ENCODE measurements at places on chromosomes 6 and 20.

GRCh38 chr6:128882560-128882959 is 378 bp upstream of the LAMA2 start:
- no peak for DNase-seq

DNA sequence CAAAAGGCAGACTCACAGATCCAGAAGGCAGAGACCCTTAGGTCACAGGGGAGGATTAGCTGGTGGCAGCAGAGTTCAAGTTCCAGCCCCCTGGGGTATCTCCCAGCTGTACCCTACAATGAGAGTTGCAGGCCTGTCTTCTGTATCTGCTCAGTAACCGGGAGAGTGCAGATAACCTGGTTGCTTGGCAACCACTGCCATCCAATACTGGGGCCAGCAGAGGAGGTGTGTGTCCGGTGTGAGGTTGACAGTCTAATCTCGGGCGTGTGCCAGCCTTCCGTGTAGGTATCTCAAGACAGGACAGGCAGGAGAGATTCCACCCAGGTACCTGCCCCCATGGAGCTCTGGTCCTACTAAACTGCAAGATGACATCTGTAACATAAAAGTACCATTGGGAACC is 56.6 kb upstream of the TBC1D7 start:
- DNase-seq, result no peak

- no peak for DNase-seq
Measured at GRCh38 chr6:158672726-158673125, 22.9 kb downstream of the SYTL3 start.

DNA sequence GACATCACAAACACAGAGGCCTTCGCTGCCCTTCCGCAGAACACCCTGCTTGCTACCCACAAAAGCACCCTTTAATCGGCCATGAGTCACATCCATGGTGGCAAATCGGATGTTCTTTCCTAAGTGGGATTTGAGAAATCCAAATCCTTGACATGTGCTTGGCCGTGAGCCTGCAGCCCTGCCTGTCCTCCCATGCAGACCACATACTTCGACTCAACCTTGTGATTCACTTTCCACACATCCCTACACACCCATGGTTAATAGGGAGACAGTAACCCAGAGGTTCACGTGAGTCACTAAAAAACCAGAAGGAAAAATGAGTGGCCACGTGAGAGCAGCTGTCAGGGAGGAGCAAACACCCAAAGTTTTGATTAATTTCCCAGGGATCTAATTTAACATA is 19.4 kb downstream of the RAMACL start:
- no peak for DNase-seq

GRCh38 chr6:127022302-127022701 is 96.2 kb upstream of the RSPO3 start:
- no peak for DNase-seq

DNA sequence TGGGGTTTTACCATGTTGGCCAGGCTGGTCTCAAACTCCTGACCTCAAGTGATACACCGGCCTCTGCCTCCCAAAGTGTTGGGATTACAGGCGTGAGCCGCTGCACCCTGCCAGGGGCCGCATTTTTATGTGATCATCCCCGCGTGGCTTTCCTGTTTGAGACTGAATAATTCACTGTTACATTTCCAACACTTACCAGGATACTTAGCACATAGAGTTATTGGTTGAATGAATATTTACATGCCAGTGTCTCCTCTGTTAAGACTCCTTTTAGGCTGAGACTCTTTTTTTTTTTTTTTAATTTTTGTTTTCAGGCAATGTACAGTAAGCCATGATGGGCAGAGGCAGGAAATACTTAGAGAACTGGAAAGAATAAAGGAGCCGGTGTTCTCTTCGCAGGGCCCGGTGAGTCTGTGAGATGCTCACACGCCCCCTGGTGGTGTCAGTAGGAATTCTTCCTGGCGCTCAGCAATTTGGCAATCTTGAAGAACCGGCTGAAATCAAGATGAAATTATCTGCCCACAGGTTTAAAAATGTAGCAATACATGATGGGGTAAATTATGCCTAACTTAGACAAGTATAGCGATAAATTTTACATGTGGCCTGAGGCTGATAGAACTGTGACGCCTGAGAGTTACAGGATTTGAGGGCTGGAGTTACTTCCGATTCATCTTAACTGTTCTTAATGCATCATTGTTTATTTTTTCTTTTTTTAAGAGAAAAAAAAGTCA is 7.6 kb upstream of the RNF114 start:
- peak; percentile 95 for DNase-seq

- DNase-seq, result no peak
Measured at GRCh38 chr20:36298795-36299339, 7.3 kb upstream of the DLGAP4 start.

GRCh38 chr6:20868397-20869096 is 334.3 kb downstream of the CDKAL1 start:
- DNase-seq, result no peak
